Muscle of arm (tissue), 14 donors: ENCODE measurements at places on chromosomes 1 and 21.

- DNase-seq: peak; percentile 29
These were observed 97.8 kb upstream of the CHODL start for GRCh38 chr21:18146820-18147219.

DNA sequence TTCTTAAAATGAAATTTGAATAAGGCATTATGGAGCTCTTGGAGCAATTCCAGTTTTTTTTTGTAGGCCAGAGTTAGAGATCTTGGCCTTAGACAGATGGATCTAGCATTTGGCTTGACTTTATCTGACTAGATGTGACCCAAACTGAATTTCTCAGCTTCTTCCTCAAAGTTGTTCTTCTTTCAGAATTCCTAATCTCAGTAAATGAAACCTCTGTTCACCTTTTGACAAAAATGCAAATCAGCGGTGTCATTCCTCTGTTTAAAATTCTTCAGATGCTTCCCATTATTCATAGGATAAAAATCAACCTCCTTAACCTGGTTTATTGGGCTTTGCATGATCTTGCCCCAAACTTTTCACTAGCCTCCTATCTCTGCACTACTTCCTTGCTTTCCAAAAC lies 177.6 kb downstream of the RASAL2 start:
- no peak for DNase-seq

DNA sequence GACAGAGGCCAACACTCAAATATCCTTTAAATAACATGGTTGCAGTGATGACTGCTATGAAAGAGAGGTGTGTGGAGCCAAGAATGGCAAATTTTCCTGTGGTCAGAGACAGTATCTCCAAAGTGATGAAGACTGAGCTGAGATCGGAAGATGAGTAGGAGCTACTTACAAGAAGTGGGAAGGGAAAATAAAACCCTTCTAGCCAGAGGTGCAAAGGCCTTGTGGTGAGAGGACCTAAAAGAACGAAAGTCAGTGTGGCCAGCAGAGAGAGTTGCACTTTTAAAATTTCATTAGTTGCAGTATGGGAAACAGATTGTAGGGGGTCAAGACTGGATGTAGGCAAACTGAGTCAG lies 17.8 kb downstream of the SLAMF7 start:
- DNase-seq: no peak

- DNase-seq: peak; percentile 8
These were observed 50.8 kb downstream of the HS2ST1 start for GRCh38 chr1:86965012-86965826.

DNA sequence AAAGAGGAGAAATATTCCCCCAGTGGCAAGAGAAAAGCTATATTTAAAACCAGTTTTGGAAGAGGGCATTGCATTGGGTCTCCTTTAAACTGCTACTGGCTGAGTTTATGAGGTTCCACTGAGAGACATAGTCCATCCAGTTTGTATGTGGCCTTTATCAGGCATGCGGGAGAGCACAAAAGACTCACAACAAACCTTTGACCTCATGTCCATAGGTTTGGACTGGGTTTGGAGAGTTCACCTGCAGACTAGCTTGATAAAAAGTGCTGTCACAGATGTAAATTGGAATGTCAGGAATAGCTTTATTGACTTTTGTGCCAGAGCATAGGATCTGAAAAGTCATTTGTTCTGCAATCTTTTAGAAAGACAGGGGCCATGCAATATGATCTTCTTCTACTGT lies 131.0 kb upstream of the NRIP1 start:
- no peak for DNase-seq

DNA sequence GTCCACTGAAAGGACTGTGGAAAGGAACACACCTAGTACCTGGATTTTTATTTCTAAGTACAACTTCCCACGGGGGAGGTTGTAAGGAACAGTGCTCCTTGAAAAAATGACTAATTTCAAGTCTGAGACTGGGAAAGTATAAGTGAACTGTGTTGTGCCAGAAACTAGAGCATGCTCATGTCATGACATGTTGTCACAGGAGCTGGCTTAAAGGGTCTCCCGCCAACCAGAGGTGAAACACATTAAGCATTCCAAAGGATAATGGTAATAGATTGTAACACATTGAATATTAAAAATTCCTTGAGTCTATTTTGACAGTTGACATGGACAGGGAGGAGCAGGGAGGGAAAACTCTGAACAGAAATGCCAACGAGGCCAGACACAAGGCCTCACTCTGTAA lies 6.3 kb downstream of the ATP2B4 start:
- no peak for DNase-seq

GRCh38 chr21:25039461-25040380 lies 567.6 kb downstream of the MRPL39 start:
- DNase-seq: peak; percentile 63

- no peak for DNase-seq
These were observed 22.9 kb upstream of the LEFTY2 start for GRCh38 chr1:225963735-225964530.

DNA sequence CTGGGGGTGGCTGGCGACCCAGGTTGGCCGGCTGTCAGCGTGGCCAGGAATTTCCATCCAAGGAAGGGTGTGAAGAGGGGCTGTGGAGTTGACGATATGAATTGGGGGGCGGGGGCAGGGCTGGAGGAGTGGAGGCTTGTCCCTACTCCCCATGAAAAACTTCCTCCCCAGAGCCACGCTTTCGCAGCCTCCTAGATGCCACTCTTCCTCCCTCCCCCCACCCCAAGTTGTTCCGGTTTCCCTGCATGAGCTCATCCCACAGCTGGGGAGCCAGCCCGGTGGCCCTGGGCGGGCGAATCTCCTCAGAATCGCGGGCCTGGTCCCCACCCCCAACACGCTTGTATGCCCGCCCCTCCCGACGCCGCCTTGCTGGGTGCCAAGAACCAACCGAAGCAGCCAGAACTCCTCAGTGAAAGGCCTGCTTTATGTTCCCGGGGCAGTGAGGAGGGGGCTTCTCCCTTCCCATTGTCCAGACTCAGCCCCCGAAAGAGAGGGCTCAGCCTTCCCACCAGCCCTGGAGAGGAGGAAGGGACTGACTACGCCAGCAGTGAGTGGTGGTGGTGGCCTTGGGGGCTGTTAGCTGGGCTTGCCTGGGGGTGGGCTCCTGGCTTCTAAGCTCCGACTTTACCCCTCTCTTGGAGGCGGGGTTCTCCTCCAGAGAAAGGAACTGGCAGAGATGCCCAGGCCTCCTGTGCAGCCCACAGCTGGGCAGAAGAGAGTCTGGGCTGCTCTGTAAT lies 1.8 kb upstream of the CSMD2 start:
- DNase-seq: no peak

- no peak for DNase-seq
These were observed 8.7 kb downstream of the PLXNA2 start for GRCh38 chr1:208235356-208235981.

DNA sequence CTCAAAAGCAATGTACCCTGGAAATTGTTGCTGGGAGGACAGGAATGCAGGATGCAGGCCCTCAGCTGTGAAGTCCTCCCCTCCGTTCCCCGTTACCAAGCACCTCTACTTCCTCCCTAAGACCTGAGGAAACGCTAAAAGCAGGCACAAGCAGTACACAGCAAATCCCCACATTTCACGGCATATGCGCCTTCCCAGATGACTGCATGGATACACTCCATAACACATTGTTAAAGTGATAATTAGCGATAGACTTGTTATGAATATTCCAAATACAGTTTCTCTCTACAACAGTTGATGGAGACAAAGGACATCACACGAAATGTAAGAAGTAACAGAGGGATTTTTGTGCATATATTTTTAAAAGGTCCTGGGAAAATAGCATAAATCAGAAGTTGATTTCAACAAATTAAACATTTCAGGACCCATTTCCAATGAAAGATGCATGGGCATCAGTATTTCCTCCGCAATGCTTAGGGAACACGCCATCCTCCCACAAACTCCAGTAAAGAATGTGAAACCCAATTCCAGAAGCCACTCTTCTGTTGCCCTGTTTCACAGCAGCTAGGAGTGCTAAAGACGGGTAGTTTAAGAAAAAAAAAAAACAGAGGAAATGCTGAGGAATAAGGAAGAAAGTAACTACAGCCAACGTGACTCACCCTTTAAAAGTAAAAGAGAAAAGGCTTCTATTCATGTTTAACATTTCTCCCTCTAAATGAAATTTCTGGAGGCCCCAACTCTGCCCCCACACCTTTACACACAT lies 75.5 kb downstream of the HIVEP3 start:
- no peak for DNase-seq

DNA sequence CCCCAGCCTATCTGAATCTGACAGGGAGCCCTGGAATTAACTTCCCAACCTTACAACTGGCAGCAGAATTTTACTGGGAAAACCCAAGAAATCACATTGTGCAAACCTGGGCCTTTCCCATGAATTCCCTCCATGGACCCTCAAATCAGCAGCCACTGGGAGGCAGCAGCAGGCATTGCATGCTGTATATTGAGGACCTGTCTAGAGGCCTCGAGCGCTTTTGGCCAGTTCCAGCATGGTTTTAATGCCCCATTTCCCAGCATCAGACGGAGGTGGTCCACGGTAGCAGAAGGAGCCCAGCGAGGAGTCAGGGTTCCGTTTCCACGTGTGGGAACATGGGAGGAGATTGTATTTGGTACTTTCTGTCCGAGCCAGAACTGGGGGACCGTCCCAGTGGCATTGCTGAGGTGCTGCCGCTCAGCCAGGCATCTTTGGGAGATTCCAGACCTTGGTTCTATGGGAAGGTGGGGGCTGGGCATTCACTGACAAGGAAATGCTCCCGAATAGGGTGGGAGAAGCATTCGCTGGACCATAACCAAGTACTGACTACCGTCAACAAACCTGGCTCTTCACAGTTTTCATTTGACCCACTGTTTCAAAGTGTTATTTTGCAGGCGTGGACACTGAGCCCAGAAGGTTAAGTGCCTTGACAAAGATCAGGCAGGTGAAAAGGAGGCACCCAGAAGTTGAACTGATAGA lies 15.9 kb downstream of the BMP8A start:
- no peak for DNase-seq

GRCh38 chr1:4616831-4617465 lies 37.5 kb upstream of the AJAP1 start:
- no peak for DNase-seq

- DNase-seq: no peak
These were observed 9.9 kb upstream of the NPHP4 start for GRCh38 chr1:6001992-6002576.

DNA sequence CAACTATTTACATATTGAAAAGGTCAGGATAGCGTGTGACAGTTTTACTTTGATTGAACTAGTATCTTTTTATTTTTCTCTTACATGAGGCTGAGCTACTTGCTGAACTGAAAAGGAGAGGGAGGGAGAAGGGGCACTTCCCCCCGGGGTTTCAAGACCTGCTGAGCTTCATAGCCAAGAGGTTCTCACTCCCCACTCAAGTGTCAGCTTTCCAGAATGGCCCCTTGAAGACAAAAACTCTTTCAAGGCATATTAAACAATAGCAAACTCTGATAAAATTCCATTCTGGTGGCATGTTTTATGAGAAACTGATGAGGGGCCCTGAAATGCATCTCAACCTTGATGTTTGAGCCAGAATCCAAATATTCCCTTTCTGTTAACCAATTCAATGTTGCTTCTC lies 143.0 kb downstream of the KAZN start:
- no peak for DNase-seq

GRCh38 chr1:34663031-34663430 lies 91.8 kb upstream of the GJB5 start:
- DNase-seq: no peak

DNA sequence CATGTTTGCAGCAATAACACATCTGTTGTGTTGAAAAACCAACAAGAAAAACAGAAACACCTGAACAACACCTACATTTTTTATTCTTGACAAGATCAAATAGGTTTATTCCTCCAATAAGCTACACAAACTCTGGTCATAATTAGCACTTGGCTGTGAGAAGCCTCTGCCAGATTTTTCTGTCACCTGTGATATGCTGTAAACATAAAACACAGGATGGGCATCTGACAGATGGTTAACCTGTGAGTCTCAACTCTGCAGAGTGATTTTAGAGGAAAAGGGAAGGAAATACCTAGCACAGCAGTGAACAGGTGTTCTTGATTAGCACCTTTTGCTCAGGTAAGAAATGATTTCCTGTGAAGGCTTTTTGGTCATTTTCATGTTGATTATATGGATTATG lies 175.4 kb upstream of the COA6 start:
- DNase-seq: no peak

GRCh38 chr1:111819566-111820263 lies 64.0 kb downstream of the DDX20 start:
- DNase-seq: no peak
